Thymus (tissue), 14 donors: ENCODE measurements at places on chromosomes 1 and 21. TPM values are rescaled to one million over a fixed set of nuclear protein-coding genes. Genes with fewer than 3 reads are reported as not detected.
A peak's percentile ranks its signal among the peaks of the same experiment; 100 is the strongest.

Gene E2F2
- polyA plus RNA-seq: 2.0 TPM

Gene PGLYRP3
- 0.94 TPM for polyA plus RNA-seq

Gene PCP4
- polyA plus RNA-seq: 13.1 TPM

Gene TSACC
- 0.27 TPM for polyA plus RNA-seq

Gene HRNR
- polyA plus RNA-seq: 0.14 TPM

Gene NBPF20
- polyA plus RNA-seq: 1.6 TPM

Gene KRTAP12-2
- not detected for polyA plus RNA-seq

Gene SRGAP2
- polyA plus RNA-seq: 17.8 TPM

Gene GBP1
- polyA plus RNA-seq: 53.0 TPM

Gene LY9
- polyA plus RNA-seq: 28.6 TPM

DNA sequence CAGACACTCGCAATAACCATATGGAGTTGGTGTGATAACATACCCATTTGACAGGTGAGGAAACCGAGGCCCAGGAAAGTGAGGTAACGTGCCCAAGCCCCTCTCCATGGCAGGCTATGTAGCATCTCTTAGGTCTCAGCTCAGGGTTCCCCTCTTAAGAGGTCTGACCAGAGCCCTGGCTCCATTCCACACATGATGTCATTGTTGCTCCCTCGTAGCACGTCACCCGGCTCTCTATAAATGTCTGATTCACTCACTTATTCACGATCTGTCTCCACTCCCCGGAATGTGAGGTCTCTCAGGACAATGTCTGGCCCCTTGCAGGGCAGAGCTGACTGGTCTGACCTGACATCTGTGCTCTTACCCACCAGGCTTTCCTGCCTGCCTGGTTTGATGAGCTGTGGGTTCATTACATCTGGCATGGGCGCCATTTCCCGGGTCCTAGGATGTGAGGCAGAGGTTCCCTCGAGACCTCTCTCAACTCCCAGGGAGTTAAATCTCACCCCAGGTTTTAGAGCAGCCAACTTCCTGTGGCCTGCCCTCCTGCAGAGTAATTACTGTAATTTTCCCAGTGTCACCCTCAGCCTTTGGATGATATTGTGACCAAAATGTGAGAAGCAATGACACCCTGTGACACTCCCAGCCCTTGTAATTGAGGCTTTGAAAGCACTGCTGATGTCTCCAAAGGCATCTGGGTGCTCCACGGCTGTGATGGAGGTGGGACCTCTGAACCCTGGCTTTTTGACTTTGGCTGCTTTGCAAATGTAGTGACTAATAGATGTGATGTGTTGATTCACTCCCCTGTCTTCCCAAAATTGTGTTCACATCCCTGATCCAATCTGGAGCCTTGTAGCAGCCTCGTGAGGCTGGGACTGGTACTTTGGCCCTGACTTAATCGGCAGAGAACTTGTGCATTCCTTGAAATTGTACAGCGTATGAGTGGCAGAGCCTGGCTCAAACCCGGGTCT is 10.6 kb downstream of the ACTL8 start:
- peaks cover 2% of the 10 kb centered on the region for H3K27me3 ChIP-seq
- no peak for DNase-seq
- no peaks in the 10 kb centered on the region for H3K36me3 ChIP-seq
- H3K27ac ChIP-seq: no peak overlapping the region
- no peak overlapping the region for H3K4me3 ChIP-seq

- no peaks in the 10 kb centered on the region for H3K27me3 ChIP-seq
- no peaks in the 10 kb centered on the region for H3K4me1 ChIP-seq
- DNase-seq: no peak
- H3K27ac ChIP-seq: no peak overlapping the region
These were observed 54.3 kb downstream of the LRRC8C start for GRCh38 chr1:89687254-89687653.

GRCh38 chr1:119838236-119838635 is 27.0 kb upstream of the REG4 start:
- no peak for DNase-seq
- no peaks in the 10 kb centered on the region for H3K4me1 ChIP-seq
- H3K27ac ChIP-seq: no peak overlapping the region
- H3K27me3 ChIP-seq: no peaks in the 10 kb centered on the region

- no peaks in the 10 kb centered on the region for H3K36me3 ChIP-seq
- H3K27ac ChIP-seq: no peak overlapping the region
- H3K27me3 ChIP-seq: no peaks in the 10 kb centered on the region
- no peak for DNase-seq
- H3K4me3 ChIP-seq: no peak overlapping the region
- peaks cover 34% of the 10 kb centered on the region for H3K4me1 ChIP-seq
These were observed 5.6 kb upstream of the AKR1A1 start for GRCh38 chr1:45545019-45545493.

DNA sequence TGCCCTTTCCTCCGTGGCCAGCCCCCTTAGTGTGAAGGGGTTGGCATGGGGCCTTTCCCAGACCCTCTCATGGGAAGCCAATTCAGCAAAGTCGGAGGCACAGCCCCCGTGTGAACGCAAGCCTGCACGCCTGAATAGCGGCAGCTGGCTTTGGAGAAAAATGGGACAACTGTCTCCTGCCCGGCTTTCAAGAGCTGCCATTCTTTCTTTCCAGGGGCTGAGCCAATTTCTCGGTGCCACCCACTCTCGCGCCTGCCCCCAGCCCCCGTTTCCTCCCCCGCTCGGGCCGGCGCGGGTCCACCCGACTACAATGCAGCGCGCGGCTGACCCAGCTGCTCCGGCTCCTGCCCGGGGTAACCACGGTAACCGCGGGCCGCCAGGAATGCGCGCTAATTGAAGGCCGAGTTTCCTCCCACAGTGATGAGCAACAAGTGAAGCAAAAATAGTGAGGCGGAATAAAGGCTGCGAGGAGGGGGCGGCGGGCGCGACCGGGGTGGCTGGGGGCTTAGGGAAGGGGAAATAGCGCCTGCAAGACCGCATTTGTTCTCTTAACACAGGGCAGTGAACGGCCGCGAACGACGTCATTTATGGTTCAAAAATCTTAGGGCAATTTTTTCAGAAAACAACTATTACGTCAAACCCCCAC is 27.8 kb downstream of the ILDR2 start:
- no peak for DNase-seq
- no peak overlapping the region for H3K4me3 ChIP-seq
- H3K36me3 ChIP-seq: no peaks in the 10 kb centered on the region
- no peak overlapping the region for H3K27ac ChIP-seq

GRCh38 chr1:174967845-174968705 is 31.7 kb upstream of the CACYBP start:
- H3K4me1 ChIP-seq: peaks cover 40% of the 10 kb centered on the region
- no peak overlapping the region for H3K4me3 ChIP-seq
- peak overlapping the region; percentile 78 for H3K27ac ChIP-seq

DNA sequence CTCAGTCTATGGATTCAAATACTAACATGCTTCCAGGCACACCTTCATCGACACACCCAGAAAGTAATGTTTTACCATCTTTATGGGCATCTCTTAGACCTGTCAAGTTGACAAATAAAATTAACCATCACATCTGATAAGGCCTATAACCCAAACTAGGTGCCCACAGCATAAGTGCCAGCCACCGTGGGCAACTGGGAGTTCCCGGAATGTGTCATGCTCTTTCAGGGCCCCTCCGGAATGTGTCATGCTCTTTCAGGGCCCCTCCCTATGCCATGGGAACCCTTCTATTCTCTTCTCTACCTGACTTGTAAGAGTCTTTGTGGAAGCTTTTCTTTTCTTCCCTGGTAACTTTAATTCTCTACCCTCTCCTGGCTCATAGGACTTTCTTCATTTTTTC is 26.6 kb downstream of the KRTAP24-1 start:
- H3K4me3 ChIP-seq: no peak overlapping the region
- H3K27me3 ChIP-seq: no peaks in the 10 kb centered on the region
- H3K4me1 ChIP-seq: no peaks in the 10 kb centered on the region
- H3K36me3 ChIP-seq: no peaks in the 10 kb centered on the region
- H3K27ac ChIP-seq: no peak overlapping the region

DNA sequence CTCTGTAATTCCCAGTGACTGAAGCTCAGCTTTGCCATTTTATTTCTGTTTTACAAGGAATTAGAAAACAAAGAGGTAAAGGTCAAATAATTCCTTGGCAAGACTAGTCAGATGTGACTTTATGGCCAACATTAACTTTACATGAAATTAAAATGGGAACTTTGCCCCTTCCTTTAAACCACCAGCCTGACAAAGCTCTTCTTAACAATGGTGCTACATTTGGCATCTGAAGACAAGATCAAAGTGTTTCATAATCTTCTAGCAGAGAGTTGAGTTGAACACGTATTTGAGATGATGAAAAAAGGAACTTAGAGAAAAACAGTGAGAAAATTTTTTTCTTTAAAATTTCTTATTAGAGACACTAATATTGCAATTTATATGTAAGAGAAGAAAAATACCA is 193.8 kb downstream of the AK5 start:
- no peaks in the 10 kb centered on the region for H3K4me1 ChIP-seq
- no peak for DNase-seq
- H3K4me3 ChIP-seq: no peak overlapping the region
- H3K27me3 ChIP-seq: no peaks in the 10 kb centered on the region

DNA sequence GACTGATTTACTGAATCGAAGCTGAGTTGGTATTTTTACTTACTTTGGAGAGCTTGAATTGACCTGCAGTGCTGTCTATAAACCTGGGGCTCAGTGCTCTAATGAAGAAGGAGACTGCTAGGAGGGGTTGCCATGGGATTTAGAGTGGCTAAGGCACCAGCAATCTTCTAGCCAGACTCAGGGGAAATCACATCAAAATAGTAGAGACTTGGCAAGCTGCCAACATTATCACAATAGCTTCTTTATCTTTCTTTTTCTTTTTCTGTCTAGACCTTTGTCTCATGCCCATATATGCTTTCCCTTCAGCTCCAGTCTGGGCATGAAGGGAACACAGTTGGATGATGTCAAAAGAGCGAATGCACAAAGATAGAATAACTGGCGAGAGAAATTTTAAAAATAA is 301.1 kb upstream of the DPYD start:
- no peak overlapping the region for H3K4me3 ChIP-seq
- no peak overlapping the region for H3K27ac ChIP-seq
- H3K4me1 ChIP-seq: no peaks in the 10 kb centered on the region
- no peak for DNase-seq

DNA sequence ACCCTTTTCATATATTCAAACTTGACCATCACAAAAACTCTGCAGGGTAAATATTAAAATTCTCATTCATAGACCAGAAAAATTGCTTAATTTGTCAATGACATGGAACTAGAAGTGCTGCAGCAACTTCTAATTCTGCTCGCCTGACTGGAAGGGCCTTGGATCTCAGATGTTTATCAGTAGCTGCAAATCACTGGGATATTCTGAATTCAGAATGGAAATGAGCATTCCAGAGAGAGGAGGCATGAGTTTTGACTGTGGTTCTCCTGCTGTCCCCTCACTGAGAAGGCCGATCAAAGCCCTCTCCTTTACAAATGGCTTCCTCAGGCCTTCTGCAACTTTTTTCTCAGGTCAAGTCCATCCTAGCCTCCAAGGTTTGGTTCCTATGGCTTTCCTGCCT is 171.3 kb upstream of the FAM78B start:
- no peak overlapping the region for H3K4me3 ChIP-seq
- no peaks in the 10 kb centered on the region for H3K27me3 ChIP-seq
- no peaks in the 10 kb centered on the region for H3K4me1 ChIP-seq
- H3K36me3 ChIP-seq: no peaks in the 10 kb centered on the region
- DNase-seq: no peak

DNA sequence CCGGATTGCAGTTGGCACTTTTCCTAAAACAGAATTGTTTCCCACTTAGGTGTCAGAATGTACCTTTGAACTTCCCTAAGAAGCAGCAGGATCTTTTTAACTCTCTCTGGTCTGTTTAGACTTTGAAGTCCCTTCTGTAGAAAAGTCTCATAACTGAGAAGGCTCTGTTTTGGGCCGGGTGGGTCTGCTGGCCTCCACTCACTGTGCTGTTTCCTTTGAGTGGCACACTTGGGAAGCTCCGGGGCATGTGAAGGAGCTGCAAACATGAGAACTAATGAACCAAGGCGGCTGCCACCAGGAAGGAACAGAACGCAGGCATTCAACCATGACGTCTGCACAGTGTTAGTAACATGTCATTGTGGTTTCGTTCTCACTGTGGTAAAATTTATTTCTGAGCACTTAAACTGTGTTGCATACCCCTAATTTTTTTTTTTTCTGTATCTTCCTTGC is 19.5 kb upstream of the NCMAP start:
- H3K36me3 ChIP-seq: no peaks in the 10 kb centered on the region
- no peak overlapping the region for H3K4me3 ChIP-seq
- peak overlapping the region; percentile 87 for H3K27ac ChIP-seq

DNA sequence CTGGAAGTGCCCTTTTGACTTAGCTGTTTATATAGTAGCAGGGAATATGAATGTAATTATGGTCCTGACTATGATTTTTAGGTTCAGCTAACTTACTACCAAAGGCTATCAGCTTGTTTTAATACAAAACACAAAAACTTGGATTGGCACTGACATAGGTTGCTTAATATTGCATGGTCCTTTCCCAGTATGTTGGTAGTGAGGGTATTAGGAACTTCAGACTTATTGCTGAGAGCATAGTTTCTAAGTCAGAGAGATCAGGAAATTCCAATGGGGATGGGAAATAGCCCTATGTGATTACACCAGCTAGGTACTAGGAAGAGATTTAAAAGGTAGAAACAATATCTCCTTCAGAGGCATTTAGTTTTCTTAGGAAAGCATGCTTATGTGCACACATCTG is 7.7 kb downstream of the ARID1A start:
- no peaks in the 10 kb centered on the region for H3K27me3 ChIP-seq
- no peak for DNase-seq
- peaks cover 57% of the 10 kb centered on the region for H3K4me1 ChIP-seq
- H3K36me3 ChIP-seq: peaks cover 62% of the 10 kb centered on the region
- H3K4me3 ChIP-seq: no peak overlapping the region

GRCh38 chr1:27993241-27993640 is 33.5 kb downstream of the XKR8 start:
- DNase-seq: no peak
- no peak overlapping the region for H3K4me3 ChIP-seq
- peaks cover 6% of the 10 kb centered on the region for H3K4me1 ChIP-seq

- no peak overlapping the region for H3K27ac ChIP-seq
- H3K27me3 ChIP-seq: no peaks in the 10 kb centered on the region
- H3K4me1 ChIP-seq: no peaks in the 10 kb centered on the region
- H3K4me3 ChIP-seq: no peak overlapping the region
- no peaks in the 10 kb centered on the region for H3K36me3 ChIP-seq
These were observed 327.9 kb upstream of the PROX1 start for GRCh38 chr1:213659580-213660547.

GRCh38 chr1:154966111-154966510 is 4.4 kb downstream of the SHC1 start:
- no peak overlapping the region for H3K27ac ChIP-seq
- peaks cover 28% of the 10 kb centered on the region for H3K4me1 ChIP-seq
- peaks cover 59% of the 10 kb centered on the region for H3K36me3 ChIP-seq
- H3K27me3 ChIP-seq: no peaks in the 10 kb centered on the region

- H3K27ac ChIP-seq: no peak overlapping the region
- H3K36me3 ChIP-seq: no peaks in the 10 kb centered on the region
- no peak for DNase-seq
These were observed 54.8 kb downstream of the NR5A2 start for GRCh38 chr1:200082329-200082728.

- H3K4me3 ChIP-seq: no peak overlapping the region
- DNase-seq: no peak
- no peaks in the 10 kb centered on the region for H3K36me3 ChIP-seq
- no peaks in the 10 kb centered on the region for H3K4me1 ChIP-seq
- H3K27ac ChIP-seq: no peak overlapping the region
- H3K27me3 ChIP-seq: no peaks in the 10 kb centered on the region
These were observed 101.1 kb downstream of the ZP4 start for GRCh38 chr1:237789619-237790018.
